ENCODE measurements at places on chromosomes 2 and 18.

GRCh38 chr2:172701250-172701649, 34.4 kb upstream of the RAPGEF4 start:
- DNase-seq = no peak

- DNase-seq = no peak
Measured at GRCh38 chr2:12674644-12675328, 42.0 kb upstream of the TRIB2 start.

DNA sequence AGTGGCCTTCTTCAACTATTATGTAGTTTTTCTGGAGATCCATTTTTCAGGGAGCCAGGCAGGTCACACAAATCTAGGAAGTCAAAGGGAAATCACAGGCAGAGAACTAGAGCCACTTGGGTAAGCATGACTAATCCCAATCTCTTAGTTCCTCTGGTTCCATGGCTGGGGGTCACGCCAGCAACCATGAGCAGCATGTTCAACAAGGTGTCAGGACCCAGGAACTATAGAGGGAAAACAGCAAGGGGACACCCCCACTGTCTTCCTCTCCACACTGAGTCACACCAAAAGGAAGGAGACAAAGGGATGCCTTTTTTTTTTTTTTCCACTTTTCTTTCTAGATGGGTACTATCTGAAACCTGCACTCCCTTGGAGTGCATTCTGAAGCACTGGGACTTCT, 250.9 kb downstream of the OTX1 start:
- DNase-seq = no peak

DNA sequence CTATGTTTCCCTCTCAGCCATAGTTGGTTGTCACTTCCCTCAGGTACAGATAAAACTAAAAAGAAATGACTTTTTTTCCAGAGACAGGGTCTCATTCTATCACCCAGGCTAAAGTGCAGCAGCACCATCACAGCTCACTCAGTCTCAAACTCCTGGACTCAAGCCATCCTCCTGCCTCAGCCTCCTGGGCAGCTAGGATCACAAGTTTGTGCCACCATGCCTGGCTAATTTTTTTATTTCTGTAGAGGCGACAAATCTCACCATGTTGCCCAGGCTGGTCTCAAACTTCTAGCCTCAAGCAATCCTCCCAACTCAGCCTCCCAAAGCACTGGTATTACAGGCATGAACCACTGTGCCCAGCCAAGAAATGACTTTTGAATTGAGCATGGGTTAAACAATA, 8.2 kb downstream of the ROCK2 start:
- DNase-seq = no peak

GRCh38 chr2:54586062-54586461, 129.9 kb downstream of the SPTBN1 start:
- no peak for DNase-seq

DNA sequence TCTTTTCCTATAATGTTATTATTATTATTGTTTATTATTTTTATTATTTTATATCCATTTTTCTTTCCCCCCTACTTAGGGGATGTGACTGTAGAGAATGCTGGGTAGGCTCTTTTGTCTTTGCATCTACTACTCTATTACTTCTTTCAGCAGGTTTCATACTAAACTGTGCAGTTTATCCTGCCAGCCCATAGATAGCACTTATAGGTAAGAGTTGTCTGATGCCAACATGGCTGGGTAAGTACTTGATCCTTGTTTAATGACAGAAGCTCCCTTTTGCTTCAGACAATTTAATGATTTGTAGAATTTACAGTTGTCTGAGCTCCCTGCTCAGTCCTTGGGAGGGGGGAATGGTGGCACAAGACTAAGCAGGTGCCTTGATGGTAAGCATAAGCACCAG, 262.9 kb upstream of the CDH2 start:
- no peak for DNase-seq

DNA sequence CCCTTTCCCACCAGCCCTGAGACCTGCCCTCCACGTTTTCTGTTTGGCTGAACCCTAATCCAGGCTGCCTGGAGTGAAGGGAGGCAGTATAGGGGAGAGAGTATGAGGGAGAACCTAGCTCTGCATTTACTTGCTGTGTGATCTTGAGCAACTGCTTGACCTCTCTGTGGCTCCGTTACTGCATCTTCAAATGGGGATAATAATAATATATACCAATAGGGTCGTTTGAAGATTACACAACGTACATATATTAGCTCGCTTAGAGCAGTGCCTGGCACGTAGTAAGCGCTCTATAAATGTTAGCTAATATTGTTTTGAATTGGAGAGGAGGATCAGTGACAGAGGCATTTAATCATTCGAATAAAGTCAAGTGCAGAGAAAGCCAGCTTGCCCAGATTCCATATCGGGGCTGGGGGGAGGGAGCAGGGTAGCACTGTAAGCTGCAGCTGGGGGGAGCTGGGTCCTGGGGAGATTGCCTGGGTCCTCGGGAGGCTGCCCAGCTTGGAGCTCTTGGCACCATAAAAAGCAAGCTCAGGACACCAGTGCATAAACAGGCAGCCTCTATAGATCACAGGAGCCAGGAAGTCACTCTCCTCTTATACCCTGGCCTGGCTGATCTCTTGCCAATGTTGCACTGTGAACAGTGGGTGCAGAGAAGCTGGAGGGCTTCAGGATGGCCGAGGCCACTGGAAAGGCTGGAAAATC, 19.1 kb downstream of the KCNK3 start:
- no peak for DNase-seq

DNA sequence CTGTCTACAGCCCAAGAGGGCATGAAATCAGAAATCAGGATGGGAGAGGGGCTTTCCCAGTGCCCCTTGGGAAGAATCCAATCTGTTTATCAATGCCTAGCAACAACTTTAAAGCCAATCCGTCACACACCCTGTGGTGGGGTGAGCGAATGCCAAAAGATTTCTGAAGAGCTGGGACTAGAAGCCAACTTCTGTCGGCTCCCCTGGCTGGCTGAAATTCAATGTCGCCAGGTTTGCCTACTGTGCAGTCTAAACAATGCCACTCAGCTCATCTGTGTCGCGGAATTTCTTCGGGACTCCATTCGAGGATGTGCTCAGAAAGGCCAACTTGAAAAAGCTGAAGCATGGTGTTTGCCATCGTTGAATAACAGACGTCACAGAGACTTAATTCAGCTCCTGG, 31.5 kb upstream of the NCKAP5 start:
- DNase-seq = no peak

- no peak for DNase-seq
Measured at GRCh38 chr18:49175476-49175875, 224.7 kb upstream of the SMAD7 start.

DNA sequence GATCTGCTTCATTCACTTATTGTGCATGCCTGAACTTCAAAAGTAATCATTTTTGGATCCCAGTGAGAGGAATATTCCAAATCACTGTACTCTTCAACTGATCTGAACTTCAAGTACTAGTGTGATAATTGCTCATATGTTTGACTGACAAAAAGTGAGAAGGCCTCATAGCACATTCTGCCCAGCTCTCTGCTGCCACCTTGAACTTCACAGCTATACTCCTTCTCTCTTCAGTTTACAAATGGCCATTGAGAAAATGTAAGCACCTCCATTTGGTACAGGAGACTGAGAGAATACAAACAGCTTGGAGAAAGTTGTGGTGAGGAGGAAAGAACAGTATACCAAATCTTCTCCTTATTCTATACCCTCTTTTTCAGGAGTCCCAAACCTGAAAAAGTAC, 946.0 kb upstream of the CHAC2 start:
- no peak for DNase-seq

DNA sequence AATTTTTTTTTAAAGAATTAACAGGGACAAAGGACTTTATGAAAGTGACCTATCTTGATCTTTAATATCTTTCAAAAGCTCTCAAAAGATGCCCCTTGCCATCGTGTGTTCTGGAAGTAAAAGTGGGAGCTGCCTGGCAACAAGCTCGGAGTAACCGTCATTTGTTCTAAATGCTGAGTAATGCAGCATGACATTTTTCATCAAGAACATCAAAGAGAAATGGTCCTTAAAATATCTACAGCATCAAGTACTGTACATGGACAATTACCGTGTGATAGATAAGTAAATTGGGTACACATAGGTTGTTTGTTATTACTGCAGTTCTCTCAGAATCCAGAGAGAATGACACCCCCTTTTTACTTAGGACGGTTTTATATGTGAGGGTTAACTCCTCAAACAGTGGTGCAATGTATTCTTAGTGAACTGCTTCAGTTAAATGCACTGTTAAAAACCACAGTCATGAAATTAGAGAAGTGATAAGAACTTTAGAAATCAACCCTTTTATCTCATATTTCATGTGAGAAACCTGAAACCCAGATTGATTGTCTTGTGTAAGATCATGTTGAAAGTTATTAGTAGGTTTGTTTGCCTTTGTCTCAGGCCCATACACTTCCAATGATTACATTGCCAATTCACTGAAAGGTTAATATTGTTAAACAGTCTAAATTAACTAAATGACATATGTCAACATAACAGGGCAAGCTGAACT, 90.6 kb upstream of the HNMT start:
- DNase-seq = no peak

GRCh38 chr2:237207646-237208045, 122.0 kb downstream of the COPS8 start:
- DNase-seq = no peak

- DNase-seq = no peak
Measured at GRCh38 chr2:164675687-164676086, 54.4 kb upstream of the GRB14 start.

- DNase-seq = no peak
Measured at GRCh38 chr18:26127786-26128185, 5.9 kb upstream of the PSMA8 start.

GRCh38 chr2:144320491-144320890, 199.4 kb downstream of the ZEB2 start:
- DNase-seq = peak; percentile 26

DNA sequence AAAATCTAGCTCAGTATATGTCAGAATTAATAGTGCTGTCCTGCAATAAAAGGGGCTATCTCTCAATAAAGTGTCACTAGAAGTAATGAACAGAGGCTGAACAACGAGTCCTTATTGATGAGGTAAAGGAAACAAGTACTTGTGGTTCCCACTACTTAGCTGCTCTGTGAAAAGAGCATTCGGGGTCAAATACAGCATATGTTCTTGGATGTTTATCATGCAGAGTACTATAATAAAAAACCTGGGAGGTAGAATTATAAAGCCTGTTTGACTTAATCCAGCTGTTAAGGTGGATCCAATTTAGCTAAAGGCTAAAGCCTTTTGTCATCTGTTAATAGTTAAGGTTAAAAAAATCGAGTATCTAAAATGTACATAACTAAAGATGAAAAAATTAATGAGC, 32.4 kb downstream of the SLC35F5 start:
- no peak for DNase-seq

DNA sequence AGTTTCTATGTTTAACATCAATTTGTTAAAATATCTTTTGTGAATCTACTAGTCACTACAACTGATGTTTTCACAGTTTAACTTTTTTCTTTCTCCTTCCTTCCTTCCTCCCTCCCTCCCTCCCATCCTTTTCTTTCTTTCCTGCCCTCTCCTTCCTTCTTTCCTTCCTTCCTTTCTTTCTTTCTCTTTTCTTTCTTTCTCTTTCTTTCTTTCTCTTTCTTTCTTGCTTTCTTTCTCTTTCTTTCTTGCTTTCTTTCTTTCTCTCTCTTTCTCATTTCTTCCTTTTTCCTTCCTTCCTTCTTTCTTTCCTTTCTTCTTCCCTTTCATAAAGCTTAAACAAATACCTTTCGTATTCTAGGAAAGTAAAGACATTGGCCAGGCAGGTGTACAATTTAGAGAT, 2083.0 kb upstream of the CELF4 start:
- no peak for DNase-seq

DNA sequence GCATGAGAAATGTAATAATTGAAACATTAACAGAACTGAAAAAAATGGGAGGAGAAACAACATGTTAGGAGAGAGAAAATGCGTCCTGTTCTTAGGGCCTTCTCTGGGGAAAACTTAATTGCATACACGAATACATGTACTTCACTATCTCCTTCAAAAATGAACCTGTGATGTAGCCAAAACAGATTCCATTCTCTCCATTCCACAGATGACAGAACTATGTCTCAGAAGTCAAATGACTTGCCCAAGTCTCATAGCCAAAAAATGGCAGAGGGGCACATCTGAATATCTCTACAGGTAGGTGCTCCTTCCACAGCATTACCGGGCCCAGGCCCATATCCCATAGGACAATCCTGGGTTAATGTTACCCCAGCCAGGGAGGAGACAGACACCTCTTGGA, 3.9 kb upstream of the DCTN1 start:
- DNase-seq = no peak

- no peak for DNase-seq
Measured at GRCh38 chr2:133167223-133167622, 401.0 kb downstream of the NCKAP5 start.

DNA sequence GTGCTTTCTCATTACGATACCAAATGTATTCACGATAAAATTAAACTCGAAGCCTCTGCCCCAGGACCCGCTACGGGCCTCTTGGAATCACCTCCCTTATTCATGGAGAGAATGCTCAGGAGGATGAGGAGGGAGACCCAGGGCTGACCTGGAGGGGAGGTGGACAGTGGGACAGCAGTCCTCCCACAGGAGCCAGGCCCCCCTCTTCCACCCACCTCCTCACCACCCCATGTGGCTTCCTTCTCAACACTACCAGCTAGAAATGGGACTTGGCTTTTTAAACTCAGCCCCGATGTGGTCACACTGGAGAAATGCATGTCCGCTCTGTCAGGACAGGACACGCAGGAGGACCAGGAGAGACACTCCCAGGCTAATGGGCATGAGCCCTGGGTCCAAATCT, 147.9 kb upstream of the ID2 start:
- DNase-seq = no peak

DNA sequence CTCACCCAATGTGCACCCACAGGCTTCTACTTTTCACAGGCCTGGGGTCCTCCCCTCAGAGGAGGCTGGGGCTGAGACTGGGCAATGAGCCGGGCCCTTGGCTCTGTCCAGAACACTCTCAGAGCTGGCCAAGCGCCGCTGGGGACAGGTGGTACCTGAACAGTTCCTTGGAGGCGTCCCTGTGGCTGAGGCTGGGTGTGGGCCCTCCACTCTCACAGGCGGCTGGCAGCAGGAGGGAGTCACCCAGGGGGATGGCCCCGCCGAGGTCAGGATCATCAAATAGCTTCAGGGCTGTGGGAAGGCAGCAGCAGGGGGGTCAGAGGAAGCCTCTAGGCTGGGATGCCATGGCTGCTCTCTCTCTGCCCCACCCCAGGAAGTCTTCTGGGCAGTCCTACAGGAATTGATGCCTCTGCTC, 27.1 kb downstream of the HS1BP3 start:
- no peak for DNase-seq

DNA sequence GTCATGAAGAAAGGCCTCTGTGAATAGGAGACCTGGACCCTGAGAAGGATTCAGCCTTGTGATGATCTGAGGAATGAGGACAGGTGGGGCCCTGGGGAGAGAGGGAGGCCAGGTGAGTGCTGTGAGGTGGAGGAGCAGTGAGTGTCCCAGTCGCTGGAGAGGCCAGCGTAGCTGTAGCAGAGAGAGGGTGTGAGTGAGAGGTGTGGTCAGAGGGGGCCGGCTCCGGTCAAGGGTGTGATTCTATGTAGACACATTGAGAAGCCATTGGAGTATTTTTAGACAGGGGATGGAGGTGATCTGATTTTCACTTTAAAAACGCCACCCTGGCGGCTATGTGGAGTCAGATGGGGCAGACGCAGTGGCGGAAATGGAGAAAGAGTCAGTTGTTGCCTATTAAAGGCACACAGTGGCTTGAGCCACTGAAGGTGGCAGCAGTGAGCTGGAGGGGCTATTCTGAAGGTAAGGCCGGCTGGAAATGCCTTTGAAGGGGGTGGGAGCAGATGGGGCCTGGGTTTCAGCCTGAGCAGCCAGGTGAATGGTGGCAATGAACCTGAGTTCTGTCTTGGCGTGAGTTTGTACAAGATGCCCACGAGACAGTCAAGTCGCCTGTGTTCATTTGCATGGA, 55.6 kb downstream of the GREB1 start:
- no peak for DNase-seq
